ENCODE measurements at places on chromosomes 2 and 18.

- DNase-seq, result peak; percentile 50
These were observed 40.0 kb downstream of the DNMT3A start for GRCh38 chr2:25301453-25302352.

DNA sequence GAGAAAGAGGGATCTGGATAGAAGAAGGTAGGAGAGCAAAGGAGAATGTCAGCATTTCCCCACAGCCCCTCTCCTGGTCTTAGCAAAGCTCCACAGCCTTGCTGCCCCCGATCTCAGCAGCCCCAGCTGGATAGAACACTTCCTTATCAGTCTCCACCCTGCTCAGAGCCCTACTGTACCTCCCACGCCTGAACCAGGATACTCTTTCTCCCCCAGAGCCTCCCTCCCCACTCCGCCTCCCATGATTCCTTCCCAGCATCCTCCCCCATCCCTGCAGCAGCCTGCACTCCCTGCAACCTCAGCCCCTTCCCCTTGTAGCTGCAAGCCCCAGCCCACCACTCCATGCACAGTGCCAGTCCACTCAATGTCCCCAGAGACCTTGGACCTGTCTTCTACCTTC is 25.8 kb downstream of the PLB1 start:
- no peak for DNase-seq

DNA sequence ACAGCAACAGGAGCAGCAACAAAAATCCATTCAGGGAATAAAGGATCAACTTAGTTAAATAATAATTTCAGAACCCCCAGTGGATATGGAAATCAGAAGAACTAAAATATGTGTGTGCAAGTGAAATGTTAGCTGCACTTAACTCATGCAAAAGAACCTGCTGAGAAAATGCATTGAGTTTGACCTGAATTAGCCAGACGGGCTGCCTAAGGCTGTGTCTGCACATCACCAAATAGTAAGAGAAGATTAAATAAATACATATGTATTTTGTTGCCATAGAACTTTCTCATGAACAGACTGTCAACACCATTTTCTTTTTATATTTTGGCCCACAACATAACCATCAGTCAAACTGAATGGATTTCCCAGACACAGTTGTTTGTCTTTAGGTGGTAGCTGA is 262.0 kb upstream of the PIK3C3 start:
- no peak for DNase-seq

GRCh38 chr2:159326569-159327255 is 40.2 kb upstream of the WDSUB1 start:
- DNase-seq, result no peak

DNA sequence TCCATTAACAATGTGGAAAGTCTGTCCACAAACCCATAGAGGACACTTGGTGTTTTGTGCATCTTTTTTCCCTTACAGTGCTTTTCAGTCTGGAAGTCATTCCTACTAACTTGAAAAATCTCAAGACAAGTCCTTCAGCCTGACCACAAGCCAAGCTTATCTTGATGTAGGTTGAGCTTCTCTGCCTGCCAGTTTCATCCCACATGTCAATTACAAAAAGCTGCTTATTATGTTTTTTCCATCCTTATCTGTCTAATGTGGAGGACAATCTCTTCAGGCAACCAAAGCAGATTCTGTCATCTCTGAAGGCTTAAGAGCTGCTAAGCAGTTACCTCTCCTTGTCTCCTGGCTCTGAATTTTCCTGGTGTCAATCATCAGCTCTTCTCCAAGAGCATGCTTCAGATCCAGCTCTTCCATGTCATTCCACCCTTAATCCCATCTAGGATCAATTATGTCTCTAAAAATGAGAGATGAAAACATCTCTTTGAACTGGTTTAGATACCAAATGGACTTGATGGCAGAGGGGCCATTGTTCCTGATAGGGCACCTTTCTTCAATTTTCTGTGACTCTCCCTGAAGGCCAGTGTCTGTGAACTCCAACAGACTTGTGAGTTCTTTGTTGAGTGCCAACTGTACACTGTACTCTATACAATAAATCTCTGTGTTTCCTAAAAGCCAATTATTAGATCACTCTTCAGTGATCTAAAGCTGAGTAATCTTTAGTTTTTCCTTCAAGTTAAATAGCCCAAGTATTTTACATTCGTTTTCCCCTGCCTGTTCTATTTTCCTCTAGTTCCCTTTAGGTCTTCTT is 208.6 kb downstream of the RBM43 start:
- no peak for DNase-seq

- no peak for DNase-seq
These were observed 24.3 kb downstream of the KLHL29 start for GRCh38 chr2:23409248-23409647.

- DNase-seq, result peak; percentile 16
These were observed at the start of gene ATOH8 for GRCh38 chr2:85753525-85754312. Gene ATOH8, plus strand, starts transcription at chr2:85753991. Its CDS starts 199 bp downstream, at chr2:85754190.

GRCh38 chr2:76478266-76479035 is 767.7 kb upstream of the GCFC2 start:
- no peak for DNase-seq

GRCh38 chr2:98665677-98666076 is 57.3 kb downstream of the UNC50 start:
- no peak for DNase-seq

GRCh38 chr2:229971298-229971790 is 49.0 kb downstream of the FBXO36 start:
- DNase-seq, result no peak

DNA sequence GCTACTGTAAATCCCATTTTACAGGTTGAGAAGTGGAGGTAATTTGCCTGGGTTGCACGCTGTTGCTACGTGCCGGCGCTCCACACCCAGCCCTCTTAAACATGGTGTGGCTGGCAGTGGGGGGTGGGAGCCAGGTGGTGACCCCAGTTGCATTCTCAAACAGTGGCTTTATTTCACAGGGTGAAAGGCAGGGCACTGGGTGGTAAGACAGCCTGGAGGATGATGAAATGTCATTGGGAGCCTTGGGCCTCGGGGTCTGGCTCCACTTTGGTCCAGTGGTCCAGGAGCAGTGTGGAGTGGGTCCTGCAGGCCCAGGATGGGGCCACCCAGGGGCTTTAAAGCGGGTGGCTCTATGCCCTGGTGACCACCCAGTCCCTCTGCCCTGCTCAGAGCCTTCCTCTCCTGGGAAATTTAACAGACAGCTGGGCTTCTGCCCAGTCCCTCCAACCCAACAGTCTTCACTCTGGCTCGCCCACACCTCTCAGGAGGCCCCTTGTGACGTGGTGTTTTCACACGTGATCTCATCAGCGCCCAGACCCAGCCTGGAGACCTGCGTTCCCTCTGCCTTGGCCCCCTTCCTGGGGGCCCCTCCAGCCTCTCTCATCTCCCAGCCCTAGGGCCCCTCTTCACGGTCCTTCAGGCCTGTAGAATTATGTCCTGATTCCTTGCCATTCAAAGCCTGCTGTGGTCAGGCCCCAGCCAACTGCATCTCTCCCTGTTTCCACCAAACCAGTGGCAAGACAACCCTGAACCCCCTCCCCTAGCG is 92.5 kb downstream of the INHBB start:
- DNase-seq, result no peak

All from CD4-positive, alpha-beta T cell treated with Interleukin-21 for 1 hour (primary cell).